Upper lobe of left lung (tissue), 6 donors: ENCODE measurements at places on chromosomes 12 and 14.

- DNase-seq, result no peak
Measured at GRCh38 chr12:108831309-108831991, 25.9 kb downstream of the SSH1 start.

DNA sequence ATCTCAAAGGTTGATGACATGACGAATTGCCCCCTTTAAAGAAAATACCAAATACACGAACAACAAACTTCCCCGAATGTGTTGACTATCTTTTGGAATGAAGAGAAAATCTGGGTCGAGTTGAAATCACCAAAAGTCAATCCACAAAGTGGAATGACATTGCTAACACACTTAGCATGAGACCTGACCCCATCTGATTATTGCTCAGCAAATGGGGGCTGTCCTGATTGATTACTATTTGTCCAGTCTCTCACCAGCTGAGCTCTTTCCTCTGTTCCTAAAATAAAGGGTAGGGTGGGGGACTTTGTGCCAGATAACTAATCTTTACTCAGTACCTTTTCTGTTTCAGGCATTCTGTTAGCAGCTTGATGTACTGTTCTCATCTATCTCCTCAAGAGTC is 223.4 kb downstream of the APAF1 start:
- DNase-seq, result no peak

GRCh38 chr12:6921996-6922946 is 5.5 kb upstream of the ATN1 start:
- no peak for DNase-seq

- no peak for DNase-seq
Measured at GRCh38 chr12:100868487-100868886, 73.9 kb downstream of the ANO4 start.

- no peak for DNase-seq
Measured at GRCh38 chr12:47216150-47216677, 136.5 kb upstream of the AMIGO2 start.
